ENCODE measurements at places on chromosomes 6 and 20.

DNA sequence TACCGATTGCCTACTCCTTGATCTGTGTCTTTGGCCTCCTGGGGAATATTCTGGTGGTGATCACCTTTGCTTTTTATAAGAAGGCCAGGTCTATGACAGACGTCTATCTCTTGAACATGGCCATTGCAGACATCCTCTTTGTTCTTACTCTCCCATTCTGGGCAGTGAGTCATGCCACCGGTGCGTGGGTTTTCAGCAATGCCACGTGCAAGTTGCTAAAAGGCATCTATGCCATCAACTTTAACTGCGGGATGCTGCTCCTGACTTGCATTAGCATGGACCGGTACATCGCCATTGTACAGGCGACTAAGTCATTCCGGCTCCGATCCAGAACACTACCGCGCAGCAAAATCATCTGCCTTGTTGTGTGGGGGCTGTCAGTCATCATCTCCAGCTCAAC lies 13.5 kb downstream of the CCR6 start:
- DNase-seq: no peak

DNA sequence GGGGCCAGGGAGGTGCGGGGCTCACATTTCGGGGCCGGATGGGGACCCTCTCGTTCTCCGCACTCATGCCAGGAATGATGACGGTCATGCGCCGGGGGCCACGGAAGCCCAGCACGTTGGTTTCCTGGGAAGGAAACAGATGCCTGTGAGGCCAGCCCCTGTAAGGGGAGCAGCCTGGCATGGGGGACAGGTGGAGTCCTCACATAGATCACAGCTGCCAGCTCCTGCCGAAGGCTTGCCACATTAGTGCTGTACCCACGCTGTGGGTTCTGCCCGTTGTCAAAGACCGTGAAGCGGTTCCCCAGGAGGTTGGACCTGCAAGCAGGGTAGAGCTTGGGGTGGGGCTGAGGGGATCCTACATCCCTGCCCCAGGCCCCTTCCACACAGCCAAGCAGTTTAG lies 6.7 kb upstream of the TEAD3 start:
- DNase-seq: no peak

GRCh38 chr6:44833248-44833647 lies 445.7 kb downstream of the CDC5L start:
- DNase-seq: no peak

DNA sequence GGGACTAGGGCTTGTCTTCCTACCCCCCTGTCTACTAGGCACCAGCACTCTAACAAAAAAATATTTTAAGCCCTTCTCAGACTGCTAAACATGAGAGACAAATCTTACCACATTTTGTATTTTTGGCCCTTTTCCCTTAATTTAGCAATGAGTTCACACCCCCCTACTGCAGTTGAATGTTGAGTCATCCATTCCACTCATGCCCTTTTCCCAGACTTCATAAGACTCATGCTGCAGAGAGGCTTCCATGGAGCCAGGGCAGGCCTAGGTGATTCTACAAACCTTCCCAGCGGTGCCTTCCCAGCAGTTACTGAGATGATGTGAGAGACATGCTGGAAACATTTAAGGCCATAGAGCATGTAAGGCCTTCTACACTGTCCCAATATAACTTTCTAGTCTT lies 53.9 kb downstream of the PXDC1 start:
- DNase-seq: peak; percentile 88

DNA sequence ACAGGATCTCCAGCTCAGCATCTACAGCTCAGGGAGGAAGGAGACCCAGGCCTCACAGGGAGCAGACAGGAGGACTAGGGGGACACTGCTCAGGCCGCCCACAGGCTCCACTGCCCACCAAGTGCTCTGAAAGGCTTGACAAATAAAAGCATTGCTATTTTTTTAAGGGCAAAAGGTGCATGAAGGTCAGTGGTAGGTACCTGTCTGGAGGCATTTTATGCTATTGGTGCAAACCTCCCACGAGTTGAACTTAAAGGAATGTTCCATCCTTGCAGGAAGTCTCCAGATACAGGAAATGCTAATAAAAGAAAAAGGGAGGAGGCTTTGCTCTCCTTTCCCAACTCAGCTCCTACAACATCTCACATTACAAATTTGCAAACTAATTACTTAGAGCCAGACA lies 228.1 kb downstream of the FOXC1 start:
- DNase-seq: no peak

DNA sequence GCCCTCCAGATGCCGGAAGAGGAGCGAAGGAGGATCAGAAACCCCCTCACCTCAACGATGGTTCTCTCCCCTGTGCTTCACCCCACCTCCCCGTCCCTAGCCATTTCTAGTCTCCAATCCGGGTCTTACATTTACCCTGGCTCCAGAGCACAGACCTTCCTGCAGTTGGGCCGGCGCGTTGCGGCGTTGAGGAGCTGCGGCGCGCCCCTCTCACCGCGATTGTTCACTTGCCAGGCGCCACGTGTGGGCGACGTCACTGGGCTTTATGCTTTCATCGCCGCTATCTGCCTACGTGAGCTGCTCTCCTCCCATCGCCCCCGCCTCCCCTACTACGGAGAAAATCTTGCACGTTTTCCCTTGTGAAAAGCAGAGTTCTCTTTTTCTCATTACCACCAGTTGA lies at the start of gene CRISP2:
TSS of gene CRISP2 (minus strand) at position 198 of the 400 bp plus-strand sequence. CDS start 4,347 bp downstream, outside the sequence.
- no peak for DNase-seq

DNA sequence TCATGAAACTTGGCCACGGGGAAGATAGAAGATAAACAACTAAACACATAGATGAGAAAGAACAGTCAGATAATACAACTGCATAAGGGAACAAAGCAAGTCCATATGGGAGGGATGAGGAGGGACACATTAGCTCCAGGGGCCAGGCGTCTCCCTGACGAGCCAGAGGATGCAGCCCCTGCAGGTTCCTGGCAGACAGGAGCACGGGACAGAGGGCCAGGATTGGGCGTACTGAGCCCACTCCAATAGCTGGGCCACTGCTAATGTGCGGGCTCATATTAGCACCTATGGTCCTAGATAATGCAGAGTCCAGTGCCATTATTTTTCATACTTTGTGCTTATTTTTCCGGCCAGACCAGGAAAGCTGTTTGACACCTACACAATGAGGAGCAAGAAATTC lies 182.9 kb downstream of the ANKRD60 start:
- no peak for DNase-seq

- no peak for DNase-seq
These were observed 103.2 kb upstream of the BEND6 start for GRCh38 chr6:56851541-56852259.

DNA sequence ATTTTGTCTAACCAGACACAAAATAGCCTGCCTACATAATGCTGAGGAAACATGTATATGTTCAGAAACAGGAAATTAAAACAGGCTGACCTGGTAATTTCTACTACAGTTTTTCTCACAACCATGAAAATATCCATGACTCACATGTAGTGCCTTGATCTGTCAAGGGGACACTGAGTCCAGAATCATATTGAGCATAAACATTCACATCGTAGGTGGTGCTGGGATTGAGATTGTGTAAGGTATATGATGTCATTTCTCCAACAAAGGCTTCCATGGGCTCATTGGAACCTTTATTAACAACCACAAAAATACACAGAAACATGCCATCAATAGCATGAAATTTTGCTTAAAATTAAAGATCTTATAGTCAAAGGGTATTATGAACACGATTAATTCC lies 80.9 kb downstream of the COL12A1 start:
- DNase-seq: no peak

DNA sequence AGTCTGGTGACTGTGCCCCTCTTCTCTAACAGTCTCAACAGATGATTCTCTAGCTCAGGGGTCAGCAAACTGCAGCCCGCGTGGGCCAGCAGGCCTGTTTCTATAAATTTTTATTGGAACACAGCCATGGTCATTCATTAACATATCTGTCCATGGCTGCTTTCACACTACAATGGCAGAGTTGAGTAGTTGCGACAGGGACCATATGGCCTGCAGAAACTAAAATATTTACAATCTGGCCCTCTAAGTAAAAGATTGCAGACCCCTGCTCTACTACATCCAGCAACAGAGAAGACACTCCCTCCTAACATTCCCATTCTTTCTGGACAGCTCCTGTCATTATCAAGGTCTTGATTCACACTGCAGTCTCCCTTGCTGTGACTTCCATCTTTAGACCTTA lies 45.2 kb downstream of the PLAGL2 start:
- DNase-seq: no peak

- DNase-seq: no peak
These were observed 9.0 kb upstream of the LCA5 start for GRCh38 chr6:79546186-79546585.

- no peak for DNase-seq
These were observed 99.3 kb downstream of the AIG1 start for GRCh38 chr6:143160015-143160414.

DNA sequence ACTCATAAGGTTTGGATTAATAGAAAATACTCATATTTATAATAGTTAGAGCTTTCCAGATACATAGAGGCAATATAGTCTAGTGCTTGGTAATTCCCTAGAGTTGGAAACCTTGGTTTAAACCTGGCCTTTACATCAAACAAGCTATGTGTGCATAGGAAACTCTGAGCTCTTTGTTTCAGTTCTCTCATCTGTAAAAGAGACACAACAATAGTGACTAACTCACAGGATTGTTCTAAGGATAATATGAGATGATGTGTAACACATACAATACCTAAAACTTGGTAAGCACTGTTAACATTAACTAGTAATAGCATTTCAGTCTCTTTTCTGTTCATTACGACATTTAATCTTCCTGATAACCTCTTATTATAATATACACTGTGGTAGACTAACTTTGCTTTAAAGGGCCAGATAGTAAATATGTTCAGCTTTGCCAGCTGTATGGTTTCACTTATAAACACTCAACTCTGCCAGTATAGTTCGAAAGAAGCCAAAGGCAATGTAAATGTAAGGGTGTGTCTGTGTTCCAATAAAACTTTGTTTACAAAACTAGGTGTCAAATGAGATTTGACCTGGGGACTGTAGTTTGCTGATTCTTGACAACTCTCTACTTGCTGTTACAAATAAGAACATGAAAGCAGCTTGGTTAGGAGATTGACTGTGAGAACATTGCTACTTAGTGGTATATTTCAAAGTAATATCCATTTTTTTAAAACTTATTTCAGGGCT lies 370.6 kb upstream of the FLRT3 start:
- no peak for DNase-seq

- no peak for DNase-seq
These were observed 22.6 kb downstream of the NOL4L start for GRCh38 chr20:32562495-32562911.

- no peak for DNase-seq
These were observed 77.7 kb downstream of the ELOVL4 start for GRCh38 chr6:79869600-79870084.

GRCh38 chr20:34022151-34022838 lies 28.6 kb downstream of the RALY start:
- no peak for DNase-seq

- DNase-seq: no peak
These were observed 23.1 kb upstream of the BMP7 start for GRCh38 chr20:57289391-57290177.

- DNase-seq: no peak
These were observed 36.8 kb upstream of the CLDN20 start for GRCh38 chr6:155227046-155227445.

DNA sequence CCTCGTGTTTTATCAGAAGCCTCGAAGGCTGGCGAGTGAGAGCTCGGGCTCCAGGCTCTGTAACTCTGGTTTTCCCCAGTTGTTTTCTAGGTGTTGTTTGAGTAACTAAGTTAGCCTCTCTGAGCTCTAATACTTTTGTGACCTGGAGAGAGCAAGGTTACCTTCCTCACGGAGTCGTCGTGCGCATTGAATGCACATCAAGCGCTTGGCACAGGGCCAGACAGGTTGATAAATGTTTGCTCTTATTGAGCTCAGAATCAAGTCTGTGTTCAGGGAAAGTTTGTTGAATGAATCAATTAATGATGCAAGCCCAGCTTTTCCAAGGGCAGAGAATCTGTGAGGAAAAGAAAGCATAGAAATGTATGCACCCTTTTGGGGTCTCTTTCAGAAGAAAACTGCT lies 33.5 kb downstream of the EDN3 start:
- no peak for DNase-seq

DNA sequence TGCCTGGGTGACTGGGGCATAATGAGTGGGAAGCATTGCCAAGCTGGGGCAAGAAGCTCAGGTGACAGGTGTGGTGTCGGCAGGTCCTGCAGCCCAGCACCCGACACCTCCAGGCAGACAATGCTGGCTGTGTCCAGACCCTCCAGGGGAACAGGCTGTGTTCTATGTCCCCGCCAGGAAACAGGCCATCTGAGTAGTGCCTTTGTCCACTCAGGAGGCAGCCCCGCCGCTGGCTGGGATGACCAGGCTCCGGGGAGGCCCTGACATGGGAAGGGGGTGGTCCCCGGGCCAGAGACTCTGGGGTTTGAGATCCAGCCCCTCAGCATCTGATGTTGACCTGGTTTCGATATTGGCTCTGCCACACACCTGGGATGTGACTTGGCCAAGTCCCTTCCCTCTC lies 28.4 kb downstream of the SNPH start:
- DNase-seq: no peak

- no peak for DNase-seq
These were observed 47.5 kb downstream of the CNBD2 start for GRCh38 chr20:36015806-36016403.

GRCh38 chr6:25157183-25157582 lies 122.0 kb upstream of the CARMIL1 start:
- DNase-seq: no peak

GRCh38 chr20:17875981-17876385 lies 92.6 kb downstream of the SNX5 start:
- DNase-seq: no peak

DNA sequence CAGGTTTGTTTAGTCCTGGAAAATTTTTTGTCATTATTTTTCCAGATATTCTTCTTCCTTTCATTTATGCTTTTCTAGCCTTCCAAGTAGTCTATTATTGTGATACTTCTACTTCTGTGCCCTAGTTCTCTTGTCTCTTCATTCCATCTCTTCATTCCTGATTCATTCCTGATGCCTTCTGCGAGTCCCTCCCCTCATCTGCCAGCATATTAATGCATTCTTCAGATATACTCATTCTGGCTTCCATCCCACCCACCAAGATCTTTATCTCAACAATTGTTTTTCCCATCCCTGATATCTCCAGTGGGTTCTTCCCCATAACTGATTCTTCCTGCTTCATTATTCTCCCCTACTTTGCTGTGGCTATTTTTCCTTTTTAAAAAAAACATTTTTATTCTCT lies 35.2 kb downstream of the ALDH5A1 start:
- DNase-seq: peak; percentile 9

- no peak for DNase-seq
These were observed 437.7 kb upstream of the ADGRB3 start for GRCh38 chr6:68197356-68197755.

DNA sequence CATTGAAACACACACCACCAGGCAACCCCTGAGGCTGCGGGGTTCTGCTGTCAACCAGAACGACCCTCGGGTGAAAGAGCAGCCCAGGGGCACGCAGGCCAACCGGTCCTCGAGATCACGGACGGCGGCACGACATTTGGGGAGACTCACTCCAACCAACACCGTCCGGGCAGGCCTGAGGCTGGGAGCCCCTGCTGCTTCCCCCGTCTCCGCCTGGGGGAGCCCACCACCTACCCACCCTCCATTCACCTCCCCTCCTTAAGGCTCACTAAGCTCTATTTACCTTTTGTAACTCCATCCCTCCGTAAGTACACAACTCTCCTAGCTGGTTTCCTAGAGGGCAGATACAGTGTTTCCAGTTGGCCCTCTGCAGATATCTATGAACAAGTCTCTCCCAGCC lies 971.3 kb upstream of the DEFB115 start:
- DNase-seq: no peak
